ENCODE measurements at places on chromosomes 3 and 15. TPM values are rescaled to one million over a fixed set of nuclear protein-coding genes. Genes with fewer than 3 reads are reported as not detected.
A peak's percentile ranks its signal among the peaks of the same experiment; 100 is the strongest.

GRCh38 chr3:126355777-126356372 lies 1.3 kb downstream of the KLF15 start:
- peak overlapping the region; percentile 30 for H3K4me3 ChIP-seq
- DNase-seq = peak; percentile 96

GRCh38 chr15:87522997-87523396 lies 733.5 kb downstream of the NTRK3 start:
- no peaks in the 10 kb centered on the region for H3K27me3 ChIP-seq
- no peaks in the 10 kb centered on the region for H3K4me1 ChIP-seq
- no peak for DNase-seq
- H3K4me3 ChIP-seq = no peak overlapping the region
- H3K27ac ChIP-seq = no peak overlapping the region

The TIMP4 gene
- total RNA-seq = 9.8 TPM

The SKOR1 gene
- total RNA-seq = 0.17 TPM
